Stimulated activated CD8-positive, alpha-beta memory T cell treated with anti-CD3 and anti-CD28 coated beads, Interleukin-7, amount 100 ng/mL, for 24 hours (primary cell): ENCODE measurements at places on chromosomes 3 and 15.

DNA sequence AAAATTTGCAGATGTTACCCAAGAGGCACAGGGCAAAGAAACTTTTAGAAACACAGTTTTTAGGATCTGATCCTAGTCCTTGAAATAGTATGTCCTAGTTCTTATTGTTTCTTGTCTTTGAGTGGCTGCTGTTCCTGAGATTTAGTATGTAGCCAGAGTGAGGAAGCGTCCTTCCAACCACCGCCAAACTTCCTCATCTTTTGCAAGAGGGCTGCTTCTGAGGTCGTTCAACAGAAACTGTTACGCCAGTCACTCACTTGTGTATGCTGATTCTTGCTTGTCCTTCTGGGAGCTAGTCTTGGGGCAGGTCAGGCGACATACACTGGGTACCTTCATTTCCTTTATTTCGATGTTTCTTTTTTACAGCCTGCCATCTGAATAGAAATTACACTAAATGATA, 577.3 kb upstream of the ZNF717 start:
- no peak for DNase-seq

DNA sequence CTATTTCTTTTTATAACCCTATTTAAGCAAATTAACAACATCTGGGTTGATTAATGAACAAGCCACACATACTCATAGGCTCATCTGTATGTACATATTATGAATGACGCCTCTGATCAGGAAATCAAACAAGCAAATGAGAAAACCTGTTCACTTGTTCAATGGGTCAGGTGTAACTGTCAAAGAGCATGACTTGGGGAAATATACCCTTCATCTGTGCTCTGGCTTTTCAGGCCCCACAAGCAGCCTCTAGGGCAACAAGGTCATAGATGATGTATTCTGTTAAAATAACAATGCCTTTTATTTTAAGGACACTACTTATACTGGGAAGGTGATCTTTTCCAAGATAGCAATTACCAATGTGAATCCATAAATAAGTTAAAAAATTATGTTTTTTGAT, 102.0 kb downstream of the RBMS3 start:
- no peak for DNase-seq

- DNase-seq, result no peak
Measured at GRCh38 chr3:25547943-25548674, 116.6 kb downstream of the TOP2B start.

GRCh38 chr15:51252671-51253070, 85.7 kb downstream of the CYP19A1 start:
- no peak for DNase-seq

GRCh38 chr15:92152983-92153382, 240.7 kb upstream of the ST8SIA2 start:
- no peak for DNase-seq

DNA sequence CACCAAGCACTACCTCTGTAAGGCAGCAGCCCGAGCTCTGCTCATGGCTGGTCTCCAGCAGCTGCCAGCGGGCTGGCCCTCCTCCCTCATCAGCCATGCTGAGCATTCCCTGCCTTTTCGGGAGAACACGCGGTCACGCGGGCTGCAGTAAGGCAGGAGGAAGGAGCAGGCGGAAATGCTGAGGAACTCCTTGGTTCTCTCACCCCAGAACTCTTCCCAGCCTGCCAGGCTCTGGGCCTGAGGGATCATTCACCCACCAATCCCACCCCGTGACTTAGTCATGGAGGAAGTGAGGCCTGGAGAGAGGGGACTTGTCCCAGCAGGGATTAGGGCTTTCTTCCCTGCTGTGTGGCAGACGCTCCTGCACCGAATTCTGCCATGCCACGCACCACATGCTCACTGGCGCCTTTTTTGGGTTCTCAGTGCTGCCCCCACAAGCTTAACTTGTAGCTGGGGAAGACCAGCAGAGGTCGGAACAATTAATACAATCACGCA, 42.9 kb upstream of the RPL32 start:
- no peak for DNase-seq

DNA sequence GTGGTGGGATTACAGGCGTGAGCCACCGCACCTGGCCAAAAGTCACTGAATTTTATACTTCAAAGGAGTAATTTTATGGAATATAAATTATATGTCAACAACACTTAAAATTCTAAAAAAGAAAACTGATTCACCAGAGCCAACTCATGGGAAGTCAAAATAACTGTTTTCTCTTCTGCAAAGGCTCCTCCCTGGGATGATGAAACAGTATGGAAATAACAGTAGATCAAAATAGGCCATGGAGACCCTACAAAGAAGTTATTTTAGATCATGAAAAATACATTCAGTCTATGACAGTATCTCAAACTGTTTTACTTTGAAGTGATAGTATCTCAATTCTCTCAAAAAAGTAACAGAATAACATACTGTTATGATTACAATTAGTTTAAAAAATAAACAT, 102.7 kb downstream of the IGSF11 start:
- no peak for DNase-seq

- peak; percentile 65 for DNase-seq
Measured at GRCh38 chr15:30903497-30904187, at the start of gene FAN1. Gene FAN1, plus strand, starts transcription at chr15:30903915. Its CDS starts 749 bp downstream, at chr15:30904664.

- DNase-seq, result no peak
Measured at GRCh38 chr3:96991800-96992365, 177.5 kb downstream of the EPHA6 start.

GRCh38 chr3:976006-976405, 116.8 kb upstream of the CNTN6 start:
- DNase-seq, result no peak

DNA sequence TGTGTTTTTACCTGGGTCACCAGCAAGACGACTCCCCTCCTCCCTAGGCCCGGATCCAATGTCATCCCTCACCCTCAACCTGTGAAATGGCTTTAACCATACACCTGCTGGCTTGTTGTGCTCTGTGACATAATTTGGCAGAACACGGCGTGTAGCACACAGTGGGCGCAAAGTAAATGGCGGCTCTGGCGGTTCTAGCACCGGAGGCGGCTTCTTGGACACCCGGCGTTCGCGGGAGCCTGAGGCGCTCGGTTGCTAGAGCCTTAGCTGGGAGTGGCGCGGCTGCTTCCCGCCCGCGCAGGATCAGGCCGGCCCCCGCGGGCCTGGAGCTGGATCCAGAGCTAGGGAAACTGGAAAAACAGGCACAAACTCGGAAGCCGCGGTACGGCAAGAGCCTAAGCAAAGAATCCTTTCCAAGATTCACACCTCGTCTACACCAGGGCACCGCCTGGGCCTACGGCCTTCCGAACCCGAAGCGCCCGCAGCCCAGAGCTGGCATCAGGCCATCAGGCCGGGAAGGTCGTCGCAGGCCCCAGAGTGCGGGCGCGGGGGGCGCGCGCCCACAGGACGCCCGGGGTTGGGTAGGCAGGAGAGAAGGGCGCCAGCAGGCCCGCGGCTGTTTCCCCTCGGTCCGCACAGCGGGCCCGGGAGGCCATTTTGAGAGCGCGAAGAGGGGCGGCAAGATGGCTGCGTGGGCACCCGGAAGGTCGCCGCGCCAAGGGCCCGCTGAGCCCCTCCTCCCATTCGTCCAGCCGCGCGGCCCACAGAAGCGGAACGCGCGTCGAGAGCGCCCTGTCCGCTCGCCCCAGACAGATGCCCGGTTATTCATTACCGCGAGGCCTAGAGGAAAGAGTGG, 43.9 kb upstream of the POLG start:
- DNase-seq, result no peak
